Stimulated activated CD4-positive, alpha-beta T cell treated with anti-CD3 and anti-CD28 coated beads, Interleukin-2, amount 100 ng/mL, for 48 hours (primary cell): ENCODE measurements at places on chromosomes 2 and 18.

DNA sequence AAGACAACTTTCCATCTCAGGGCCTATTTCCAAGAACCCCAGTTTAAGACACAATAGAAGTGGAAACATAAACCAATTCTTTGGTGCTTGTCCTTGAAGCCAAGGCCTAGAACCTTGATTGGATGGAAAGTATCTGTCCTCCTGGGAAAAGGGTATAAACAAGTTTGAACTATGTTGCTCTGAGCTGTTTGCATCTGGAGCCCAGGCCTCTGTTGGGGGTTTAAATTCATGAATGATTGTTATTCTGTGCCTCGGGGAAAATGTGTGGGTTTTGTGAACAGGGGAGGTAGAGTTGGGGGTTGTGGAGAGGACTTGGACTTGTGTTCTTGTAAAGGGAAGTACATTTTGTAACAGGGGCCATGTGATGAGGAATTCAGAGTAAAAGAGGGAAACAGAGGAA is 406.1 kb downstream of the SLC4A3 start:
- DNase-seq = no peak

DNA sequence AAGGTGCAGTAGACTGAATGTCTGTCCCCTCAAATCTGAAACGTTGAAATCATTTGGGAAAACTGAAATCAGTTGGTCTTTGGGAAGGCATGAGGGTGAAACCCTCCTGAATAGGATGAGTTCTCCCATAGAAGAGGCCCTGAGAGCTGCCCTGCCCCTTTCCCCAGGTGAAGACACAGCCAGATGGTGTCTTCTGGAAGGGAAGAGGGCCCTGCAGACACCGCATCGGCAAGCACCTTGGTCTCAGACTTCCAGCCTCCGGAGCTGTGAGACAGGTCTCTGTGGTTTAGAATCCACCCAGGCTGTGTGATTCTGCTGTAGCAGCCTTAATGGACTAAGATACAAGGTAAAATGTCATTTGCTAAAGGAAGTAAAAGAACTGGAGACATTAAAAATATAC is 42.1 kb upstream of the SNTG2 start:
- no peak for DNase-seq

GRCh38 chr2:31296641-31297287 is 62.8 kb downstream of the EHD3 start:
- no peak for DNase-seq

GRCh38 chr2:85266146-85267041 is 61.4 kb downstream of the TGOLN2 start:
- DNase-seq = peak; percentile 73

DNA sequence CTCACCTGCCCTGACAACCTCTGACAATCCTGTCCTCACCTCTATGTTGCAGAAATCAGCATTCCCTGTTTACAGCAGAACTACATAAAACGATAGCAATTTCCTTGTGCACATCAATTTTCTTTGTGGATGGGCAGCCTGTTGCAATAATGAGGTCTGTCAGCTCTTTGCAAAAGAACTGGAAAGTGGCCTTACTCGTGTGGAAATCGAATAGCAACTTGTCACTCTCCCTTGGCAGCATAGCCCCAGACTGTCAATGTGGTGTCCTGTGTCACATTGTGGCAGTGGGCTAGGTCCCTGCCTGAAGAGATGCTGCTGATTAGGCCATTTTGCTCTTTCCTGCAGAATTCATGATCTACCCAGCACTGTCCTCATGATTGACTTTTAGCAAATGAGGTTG is 531.9 kb downstream of the CCDC85A start:
- DNase-seq = no peak

- DNase-seq = no peak
These were observed 36.7 kb downstream of the RALB start for GRCh38 chr2:120289221-120289906.

GRCh38 chr18:6857300-6857699 is 127.8 kb downstream of the ARHGAP28 start:
- no peak for DNase-seq

DNA sequence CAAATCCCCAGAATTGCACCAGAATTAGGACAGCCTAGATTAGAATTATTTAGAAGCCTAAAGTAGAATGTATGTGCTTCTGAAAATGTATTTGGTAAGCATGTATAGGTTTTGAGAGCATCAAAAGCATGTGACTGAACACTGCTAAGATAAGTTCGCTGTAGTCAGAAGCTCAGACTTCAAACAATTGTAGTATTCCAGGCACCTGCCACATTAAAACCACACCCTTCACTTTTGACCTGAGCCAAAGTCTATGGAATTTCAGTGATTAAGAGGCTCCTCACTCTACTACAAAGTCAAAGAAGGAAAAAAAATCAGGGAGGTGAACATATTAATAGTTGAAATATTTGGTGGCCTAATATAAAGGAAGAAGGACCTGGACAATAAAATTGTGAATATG is 8.2 kb downstream of the KCNJ3 start:
- no peak for DNase-seq

- DNase-seq = no peak
These were observed 33.0 kb downstream of the PDK1 start for GRCh38 chr2:172588931-172589330.
